Left cardiac atrium (tissue), 4 donors: ENCODE measurements at places on chromosomes 7 and 10. TPM values are rescaled to one million over a fixed set of nuclear protein-coding genes. Genes with fewer than 3 reads are reported as not detected.

DNA sequence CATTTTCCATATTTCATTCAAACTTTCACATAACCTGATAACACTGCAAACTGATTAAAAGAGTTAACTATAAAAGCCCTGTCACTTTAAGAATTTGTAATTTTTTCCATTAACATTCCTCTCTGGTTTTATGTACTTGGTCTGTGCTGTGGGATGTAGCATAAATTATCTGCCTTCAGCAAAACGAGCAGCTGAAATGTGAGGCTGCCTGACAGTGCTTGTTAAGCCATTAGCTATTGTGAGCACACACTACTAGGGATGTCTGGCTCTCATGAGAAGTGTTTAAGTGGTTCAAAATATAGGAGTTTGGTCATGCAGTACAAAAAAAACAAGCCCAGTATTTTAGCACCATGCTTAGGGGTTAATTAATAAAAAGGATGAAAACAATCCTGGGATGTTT, 63.0 kb downstream of the HOXA1 start:
- no peak for DNase-seq

Gene CALML3
- total RNA-seq: not detected

- DNase-seq: no peak
Measured at GRCh38 chr10:3813986-3814837, 29.2 kb upstream of the KLF6 start.

- no peak for DNase-seq
Measured at GRCh38 chr7:116224492-116225098, 14.3 kb downstream of the TES start.
